ENCODE measurements at places on chromosomes 2 and 18.

GRCh38 chr2:120826716-120827410 lies 91.2 kb downstream of the GLI2 start:
- no peak for DNase-seq

- DNase-seq = no peak
Measured at GRCh38 chr2:144361742-144362141, 158.2 kb downstream of the ZEB2 start.

- no peak for DNase-seq
Measured at GRCh38 chr2:200627110-200627770, 41.4 kb downstream of the AOX1 start.

GRCh38 chr2:8592736-8593135 lies 89.1 kb upstream of the ID2 start:
- DNase-seq = no peak

GRCh38 chr2:230913406-230914143 lies 11.5 kb downstream of the GPR55 start:
- DNase-seq = no peak
